ENCODE measurements at places on chromosomes 16 and 17.

DNA sequence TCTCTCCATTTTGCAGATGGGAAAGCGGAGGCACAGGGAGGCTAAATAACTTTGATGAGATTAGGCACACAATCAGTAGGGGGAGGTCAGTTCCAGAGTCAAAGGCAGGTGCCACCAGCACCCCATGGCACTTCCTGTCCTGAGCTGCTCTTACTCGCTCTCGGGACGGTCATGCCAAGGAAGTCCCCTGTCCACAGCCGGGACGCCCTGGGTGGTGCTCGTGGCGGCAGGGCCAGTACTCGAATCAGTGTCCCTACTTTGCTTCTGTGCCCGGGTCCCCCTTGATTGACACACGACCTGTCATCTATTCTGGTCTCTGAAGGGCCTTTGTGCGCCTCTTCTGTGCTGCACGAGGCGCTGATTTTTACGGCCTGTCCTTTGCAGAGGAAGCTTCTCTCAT lies 31.3 kb downstream of the IRF8 start:
- no peak for DNase-seq

DNA sequence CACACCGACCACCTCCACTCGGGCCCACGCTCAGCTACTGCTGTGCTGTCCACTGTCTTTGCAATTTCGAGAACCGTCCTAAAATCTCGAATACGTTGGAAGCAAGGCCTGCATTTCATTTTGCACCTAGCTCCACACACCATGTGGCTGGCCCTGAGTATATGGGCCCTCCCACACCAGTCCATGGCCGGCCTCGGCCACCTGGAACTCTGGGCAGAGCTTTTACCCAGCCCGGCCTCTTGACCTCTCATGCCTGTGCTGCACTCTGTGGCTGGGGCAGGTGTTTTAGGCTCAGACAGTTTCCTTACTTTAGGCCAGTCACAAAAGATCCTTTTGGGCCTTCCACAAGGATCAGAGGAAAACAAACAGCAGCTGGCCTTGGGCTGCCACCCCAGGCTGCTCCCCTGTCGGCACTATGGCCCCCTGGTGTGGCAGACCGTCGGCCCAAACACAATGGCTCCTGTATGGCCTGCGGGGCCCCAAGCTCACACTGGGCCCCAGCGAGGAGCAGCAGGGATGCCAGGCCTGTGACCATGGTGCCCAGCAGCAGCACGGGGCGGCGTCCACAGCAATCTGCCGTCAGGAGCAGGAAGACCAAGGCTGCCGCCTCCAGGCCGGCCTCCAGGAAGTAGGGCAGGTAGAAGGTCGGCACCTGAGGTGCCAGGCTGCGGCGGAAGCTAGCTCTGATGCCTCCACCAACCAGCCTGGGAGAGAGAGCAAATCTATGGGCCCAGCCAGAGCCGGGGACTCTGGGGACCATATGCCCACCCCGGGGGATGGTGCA lies 2.5 kb downstream of the SLC22A31 start:
- DNase-seq: no peak

GRCh38 chr16:30738984-30739951 lies 9.0 kb upstream of the PHKG2 start:
- DNase-seq: no peak

DNA sequence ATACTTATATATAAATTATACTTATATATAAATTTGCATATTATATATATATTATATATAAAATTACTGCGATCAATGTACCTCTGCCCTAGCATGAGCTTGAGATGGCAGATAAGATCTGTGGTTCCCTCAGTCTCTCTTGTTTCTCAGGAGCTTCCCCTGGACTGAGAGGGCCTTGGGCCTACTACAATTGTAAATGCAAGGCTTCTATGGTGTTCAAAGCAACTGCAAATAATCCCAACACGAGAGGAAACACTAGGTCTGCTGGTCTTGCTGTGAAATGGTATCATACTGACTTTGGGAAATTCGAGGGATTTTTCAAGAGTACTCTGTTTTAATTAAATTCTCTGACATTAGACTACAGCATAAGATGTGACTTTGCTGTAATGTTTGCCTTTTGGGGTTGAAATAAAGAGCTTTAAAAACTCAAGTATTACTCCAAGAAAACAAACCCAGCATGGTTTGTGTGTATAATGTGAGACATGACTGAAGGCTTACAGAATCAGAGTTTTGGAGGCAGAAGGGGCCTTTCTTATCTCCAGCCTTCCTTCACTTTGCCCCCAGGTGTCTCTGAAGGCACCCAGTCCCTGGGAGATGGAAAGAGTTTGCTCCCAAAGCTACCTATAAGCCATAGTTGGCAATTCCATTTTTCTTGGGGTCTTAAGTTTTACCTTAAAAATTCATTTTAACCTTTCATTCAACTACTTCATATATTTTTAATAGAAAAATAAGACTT lies 24.2 kb downstream of the ACSM1 start:
- DNase-seq: no peak

DNA sequence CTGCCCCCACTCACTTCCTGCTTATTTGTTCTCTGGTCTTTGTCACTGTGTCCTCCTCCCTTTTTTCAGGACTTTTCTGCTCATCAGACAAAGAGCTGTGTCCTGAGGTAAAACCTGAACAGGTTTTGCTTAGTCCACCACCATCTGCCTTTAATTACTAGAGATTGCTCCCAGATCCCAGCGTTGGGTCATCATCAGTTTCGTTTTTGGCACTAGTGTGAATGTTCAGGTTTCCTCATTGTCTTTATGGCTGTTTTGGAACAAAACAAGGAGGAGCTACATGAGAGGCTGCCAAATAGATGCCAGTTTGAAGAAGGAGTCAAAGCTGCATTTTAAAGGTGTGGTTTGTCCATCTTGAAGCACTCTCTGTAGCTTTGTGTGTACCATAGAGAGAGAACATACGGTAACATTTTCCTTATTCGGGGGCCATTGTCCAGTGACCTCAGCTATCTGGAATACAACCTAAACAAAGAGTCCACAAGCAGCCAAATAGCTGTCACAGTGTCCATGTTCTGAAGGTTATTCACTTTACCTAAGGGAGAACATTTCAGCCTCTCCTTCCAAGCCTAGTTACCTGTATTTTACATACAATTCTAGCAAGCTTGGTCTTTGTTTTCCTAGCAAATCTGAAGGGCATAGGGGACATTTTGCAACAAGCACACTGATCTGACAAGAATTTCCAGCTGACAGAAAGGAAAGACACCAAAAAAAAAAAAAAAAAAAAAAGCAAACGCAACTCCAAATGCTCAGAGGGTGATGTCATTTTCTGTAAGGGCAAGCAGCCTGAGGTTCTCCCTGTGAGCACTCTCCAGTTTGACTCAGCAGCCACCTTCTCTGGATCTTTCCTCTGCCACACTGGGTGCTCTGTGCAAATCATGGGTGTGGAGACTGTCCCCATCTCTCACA lies 196.1 kb downstream of the NTN1 start:
- no peak for DNase-seq

DNA sequence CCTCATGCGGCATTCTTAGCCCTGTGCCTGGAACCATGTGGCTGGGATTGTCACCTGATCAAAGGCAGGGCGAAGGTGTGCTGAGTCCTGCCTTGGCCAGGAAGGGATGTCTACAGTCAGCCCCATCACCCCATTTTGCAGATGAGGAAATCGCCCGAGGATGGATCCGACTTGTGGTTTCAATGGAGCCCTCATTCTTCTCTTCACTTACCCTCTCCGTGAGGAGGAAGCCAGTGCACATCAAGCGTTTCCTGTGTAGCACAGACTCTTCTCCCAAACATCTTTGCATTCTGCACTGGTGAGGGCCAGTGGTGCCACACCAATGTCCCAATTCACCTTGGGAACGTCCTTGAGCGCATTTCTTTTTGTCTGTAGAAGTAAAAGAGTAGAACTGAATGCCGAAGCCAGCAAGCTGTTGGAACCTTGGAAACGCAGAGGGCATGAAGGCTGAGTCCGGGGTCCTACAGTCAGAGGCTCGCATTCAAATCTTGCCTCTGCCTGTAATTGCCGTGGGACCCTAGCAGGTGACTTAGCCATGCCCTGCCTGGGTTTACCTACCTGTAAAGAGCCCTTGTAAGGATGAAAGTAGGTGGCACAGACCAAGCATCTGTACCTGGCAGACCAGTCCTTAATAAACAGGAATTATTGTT lies 85.4 kb downstream of the IRF8 start:
- no peak for DNase-seq

GRCh38 chr17:48357779-48358602 lies 72.0 kb downstream of the SKAP1 start:
- no peak for DNase-seq
